ENCODE measurements at places on chromosomes 4 and X.
A peak's percentile ranks its signal among the peaks of the same experiment; 100 is the strongest.

DNA sequence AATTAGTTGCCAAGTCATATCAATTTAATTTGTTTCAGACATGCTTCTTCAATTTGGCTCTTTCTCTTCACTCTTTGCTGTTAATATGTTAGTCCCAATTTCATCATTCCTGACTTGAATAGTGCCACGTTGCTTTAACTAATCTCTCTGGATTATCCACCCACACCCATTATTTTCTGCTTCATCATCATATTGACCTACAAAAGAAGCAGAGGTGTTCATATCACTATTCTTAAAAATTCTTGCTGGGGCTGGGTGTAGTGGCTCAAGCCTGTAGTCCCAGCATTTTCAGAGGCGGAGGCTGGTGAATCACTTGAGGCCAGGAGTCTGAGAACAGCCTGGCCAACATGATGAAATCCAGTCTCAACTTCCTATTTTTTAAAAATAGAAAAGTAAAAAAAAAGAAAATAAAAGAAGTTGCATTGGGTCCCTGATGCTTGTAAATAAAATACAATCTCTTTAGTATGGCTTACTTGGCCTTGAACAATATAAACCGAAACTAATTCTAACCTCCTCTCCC is 65.7 kb upstream of the KCNIP4 start:
- DNase-seq = peak; percentile 78

DNA sequence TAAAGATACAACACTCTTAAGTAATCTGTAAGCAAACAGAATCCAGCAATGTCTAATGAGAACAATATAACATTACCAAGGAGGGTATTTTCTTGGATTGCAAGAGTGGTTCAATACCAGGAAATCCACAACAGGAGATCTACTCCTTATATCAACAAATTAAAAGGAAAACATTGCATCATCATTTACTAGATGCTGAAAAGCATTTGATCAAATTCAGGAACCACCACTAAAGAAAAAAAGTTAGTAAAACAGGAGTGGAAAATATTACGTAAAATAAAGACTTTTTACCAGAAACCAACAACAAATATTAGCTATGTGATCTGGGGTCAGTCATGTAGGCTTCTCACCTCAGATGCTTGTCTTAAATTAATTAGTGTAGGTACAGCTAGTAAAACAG is 66.8 kb upstream of the MAB21L2 start:
- no peak for DNase-seq

- DNase-seq = no peak
Observed at GRCh38 chr4:10647846-10648245, 36.7 kb downstream of the CLNK start.

DNA sequence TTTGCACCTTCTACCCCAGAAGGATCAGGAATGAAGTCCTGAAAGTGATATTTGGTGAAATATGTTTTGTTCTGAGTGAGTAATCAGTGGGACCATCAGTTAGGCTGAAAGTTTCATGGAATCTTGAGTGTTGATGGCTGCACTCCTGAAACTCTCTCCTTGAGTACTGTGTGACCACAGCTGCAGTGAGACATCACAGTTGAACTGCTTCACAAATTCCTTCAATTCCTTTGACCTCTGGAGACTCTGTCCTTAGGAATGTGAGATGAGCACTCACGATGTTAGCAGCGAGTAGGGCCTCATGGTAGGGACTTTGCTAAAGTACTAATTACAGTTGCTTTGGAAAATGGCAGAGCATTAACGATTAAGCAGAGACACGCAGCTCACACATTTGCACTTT is 142.9 kb upstream of the SLC4A4 start:
- peak; percentile 80 for DNase-seq

- DNase-seq = peak; percentile 87
Observed at GRCh38 chr4:168615294-168616065, 118.6 kb downstream of the PALLD start.

GRCh38 chr4:39750216-39750615 is 52.3 kb downstream of the UBE2K start:
- no peak for DNase-seq

GRCh38 chr4:173252024-173252935 is 81.9 kb downstream of the HMGB2 start:
- peak; percentile 93 for DNase-seq

DNA sequence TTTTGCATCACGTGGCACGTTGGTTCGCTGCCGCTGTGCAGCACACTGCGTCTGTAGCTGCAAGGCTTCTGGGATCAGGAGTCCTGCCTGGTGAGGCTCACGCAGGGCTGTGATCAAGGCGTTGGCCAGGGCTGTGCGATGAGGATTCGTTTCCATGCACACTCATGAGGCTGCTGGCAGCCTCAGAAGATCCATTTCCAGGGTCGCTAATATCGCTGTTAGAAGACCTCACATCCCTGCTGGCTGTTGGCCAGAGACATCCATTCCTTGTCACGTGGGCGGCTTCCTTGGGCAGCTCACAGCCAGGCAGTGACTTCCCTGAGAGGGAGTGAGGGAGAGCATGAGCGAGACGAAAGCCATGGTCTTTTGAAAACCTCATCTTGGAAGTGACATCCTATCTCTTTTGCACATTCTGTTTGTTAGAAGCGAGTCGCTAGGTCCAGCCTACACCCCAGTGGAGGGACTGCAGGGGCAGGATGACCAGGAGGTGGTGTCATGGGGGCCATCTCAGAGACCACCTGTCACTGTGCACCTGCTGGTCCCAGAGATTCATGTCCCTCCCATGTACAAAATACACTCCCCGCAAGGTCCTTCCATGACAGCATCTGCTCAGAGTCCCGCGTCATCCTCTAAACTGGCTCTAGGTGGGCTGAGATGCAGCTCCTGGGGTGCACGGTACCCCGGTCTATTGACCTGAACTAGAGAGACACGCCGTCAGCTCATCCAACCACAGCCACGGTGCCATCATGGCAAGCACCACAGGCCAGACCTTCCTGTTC is 12.2 kb downstream of the RGS12 start:
- DNase-seq = peak; percentile 71
